ENCODE measurements at places on chromosomes 12 and 14.

GRCh38 chr12:6788972-6789924, at the start of gene CD4:
Gene CD4, plus strand, starts transcription at chr12:6789528. Its CDS starts 10,611 bp downstream, at chr12:6800139.
- no peak for DNase-seq

- no peak for DNase-seq
Observed at GRCh38 chr14:76309572-76310162, 66.3 kb upstream of the ESRRB start.

DNA sequence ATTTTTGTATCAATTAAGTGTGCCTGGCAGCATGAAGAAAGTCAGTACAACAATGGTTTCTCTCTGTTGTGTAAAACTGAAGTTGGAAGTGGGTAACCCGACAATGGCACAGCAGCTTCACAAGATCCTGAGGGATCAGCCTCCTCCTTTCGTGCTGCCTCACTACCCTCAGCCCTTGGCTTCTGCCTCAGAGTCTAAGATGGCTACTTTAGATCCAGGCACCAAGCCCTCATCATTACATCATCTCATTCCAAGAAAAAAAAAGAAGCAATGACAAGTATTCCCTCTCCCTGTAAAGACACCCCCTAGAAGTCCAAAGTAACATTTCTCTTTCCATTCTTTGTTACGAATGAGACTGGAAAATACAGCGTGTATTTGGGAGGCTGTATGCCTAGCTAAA, 92.6 kb downstream of the DNAI7 start:
- no peak for DNase-seq

GRCh38 chr14:68695326-68695768, 97.5 kb downstream of the ZFP36L1 start:
- DNase-seq, result no peak

- no peak for DNase-seq
Observed at GRCh38 chr14:78107166-78107565, 63.0 kb upstream of the NRXN3 start.
